Neural crest cell (in vitro differentiated cells): ENCODE measurements at places on chromosomes 11 and 22. TPM values are rescaled to one million over a fixed set of nuclear protein-coding genes. Genes with fewer than 3 reads are reported as not detected.

DNA sequence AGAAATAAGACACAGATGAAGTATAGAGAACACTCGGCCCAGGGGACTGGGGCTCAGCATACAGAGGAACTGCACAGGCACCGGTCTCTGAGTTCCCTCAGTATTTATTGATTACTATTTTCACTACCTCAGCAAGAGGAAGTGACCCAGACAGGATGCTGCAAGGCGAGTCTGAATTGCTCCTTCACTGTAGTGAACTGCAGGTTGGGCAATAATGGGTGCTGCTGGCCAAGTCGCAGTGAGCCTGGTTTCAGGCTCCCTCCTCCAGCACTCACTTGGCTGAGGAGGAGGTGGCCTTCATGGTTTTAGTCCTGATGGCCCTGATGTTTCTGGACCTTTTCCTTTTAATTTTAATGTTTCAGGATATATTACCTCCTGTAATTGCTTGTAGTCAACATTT is 10.4 kb downstream of the OR52K2 start:
- DNase-seq: no peak

GRCh38 chr11:128424851-128425285 is 162.5 kb downstream of the ETS1 start:
- no peak for DNase-seq

DNA sequence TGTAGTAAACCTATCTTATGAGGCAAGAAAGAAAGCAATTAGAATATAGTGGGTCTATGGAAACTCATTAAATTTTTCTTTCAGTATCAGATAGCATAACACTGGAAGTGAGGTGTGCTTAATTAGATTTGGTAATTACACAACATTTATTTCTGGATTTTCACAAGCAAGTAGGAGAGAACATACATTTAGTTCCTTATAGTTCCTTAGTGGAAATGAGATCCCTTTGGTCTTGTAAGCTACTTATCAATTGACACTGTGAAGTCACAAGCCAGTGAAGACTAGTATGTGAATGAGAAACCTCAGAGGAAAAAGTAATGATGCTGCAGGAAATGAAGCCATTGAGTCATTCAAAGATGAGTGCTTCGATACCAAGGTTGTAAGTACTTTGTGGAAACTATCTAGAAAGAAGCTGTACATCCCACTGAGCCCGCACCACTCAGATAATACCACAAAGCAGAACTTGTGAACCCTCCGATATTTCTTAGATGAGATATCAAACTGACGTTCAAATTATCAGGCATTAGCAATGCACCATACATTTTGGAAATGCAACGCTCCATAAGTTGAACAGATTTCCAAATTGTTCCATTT is 53.5 kb downstream of the ENTHD1 start:
- DNase-seq: no peak

DNA sequence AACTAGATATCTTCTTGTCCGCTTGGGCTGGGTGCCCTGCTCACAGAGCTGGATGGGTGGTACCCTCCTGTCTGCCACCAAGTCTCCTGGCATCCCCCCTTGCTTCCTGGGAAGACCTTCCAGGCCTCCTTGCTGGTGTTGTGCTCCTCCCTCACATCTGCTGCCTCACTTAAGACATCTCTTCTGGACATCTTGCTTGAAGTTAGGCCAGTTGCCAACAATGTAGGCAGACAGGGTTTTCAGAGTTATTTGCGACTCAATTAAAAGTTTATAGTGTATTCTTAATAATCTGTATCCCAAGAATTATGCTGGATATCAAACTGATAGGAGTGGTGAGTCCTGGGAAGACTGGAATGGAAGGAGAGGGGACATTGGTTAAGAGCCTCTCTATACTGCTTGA is 64.0 kb upstream of the TNRC6B start:
- no peak for DNase-seq

DNA sequence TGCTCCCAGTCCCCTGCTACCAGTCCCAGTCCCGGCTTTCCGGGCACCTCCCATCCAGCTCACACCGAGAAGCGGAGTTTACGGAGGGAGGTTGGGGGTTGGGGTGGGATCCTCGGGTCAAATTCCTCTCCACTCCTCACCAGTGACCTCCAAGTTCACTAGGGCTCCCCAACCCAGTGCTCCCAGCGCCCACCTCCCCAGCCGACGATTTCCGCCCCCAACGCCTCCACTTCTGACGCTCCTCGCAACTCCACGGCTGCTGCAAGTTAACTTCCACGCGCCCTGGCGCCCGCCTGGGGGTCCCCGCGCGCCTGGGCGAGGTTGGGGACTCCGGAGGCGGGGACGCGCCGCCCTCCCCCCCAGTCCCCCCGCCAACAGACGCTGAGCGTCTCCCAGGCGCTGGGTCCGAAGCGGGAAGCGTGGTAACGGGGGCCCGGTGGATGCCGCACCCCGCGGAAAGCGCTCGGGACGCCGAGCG is 526 bp downstream of the TPST2 start:
- DNase-seq: no peak

- DNase-seq: no peak
Measured at GRCh38 chr11:46668480-46669085, 31.8 kb downstream of the ARHGAP1 start.

GRCh38 chr11:35928688-35929395 is 15.0 kb upstream of the LDLRAD3 start:
- DNase-seq: no peak

DNA sequence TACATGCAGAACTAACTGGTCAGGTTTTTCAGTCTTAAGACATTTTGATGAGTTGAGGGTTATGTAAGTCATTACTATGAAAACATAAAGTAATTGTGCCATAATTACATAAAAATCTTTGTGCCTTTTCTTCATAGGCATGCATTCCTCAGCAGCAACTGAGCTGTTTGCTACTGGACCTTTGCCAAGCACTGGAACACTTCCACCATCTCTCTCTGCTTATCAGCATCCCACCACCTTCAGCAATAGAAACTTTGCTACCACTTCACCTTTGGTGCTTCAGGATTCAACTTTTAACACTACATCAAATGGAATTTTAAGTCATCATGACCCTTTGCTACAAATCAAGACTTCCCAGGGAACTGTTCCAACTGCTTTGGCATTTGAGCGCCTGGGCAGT is 39.0 kb downstream of the QSER1 start:
- no peak for DNase-seq

GRCh38 chr11:118988280-118988679 is 9.7 kb upstream of the CENATAC start:
- DNase-seq: no peak

DNA sequence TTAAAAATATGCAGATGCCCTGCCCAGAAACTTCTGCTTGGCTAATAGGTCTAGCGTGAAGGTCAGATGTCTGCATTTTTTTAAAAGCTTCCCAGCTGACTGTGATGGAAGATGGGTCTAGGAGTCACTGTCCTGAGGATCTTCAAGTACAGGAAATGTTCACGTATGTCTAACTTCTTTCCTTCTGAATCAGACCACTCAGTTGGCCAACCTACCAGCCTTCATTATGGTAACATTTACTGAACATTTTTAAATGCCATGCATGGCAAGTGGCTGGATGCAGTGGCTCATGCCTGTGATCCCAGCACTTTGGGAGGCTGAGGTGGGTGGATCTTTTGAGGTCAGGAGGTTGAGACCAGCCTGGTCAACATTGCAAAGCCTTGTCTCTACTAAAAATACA is 1.1 kb upstream of the PRG2 start:
- DNase-seq: no peak

OR5B21 gene
- total RNA-seq: not detected in 2 replicates

PDE2A gene
- 2.0 and 3.0 TPM in 2 replicates for total RNA-seq

IGF2 gene
- total RNA-seq: 19.0 and 20.1 TPM in 2 replicates

CNTF gene
- total RNA-seq: 3.7 and 4.4 TPM in 2 replicates

PKDREJ gene
- total RNA-seq: 0.02 TPM in 1 of 2 replicates, not detected in the other
